ENCODE measurements at places on chromosomes 11 and 22.

GRCh38 chr11:38824573-38824972 lies 2226.5 kb upstream of the RAG2 start:
- no peak for DNase-seq

- peak; percentile 32 for DNase-seq
Observed at GRCh38 chr11:20355221-20356219, 8.0 kb upstream of the HTATIP2 start.

DNA sequence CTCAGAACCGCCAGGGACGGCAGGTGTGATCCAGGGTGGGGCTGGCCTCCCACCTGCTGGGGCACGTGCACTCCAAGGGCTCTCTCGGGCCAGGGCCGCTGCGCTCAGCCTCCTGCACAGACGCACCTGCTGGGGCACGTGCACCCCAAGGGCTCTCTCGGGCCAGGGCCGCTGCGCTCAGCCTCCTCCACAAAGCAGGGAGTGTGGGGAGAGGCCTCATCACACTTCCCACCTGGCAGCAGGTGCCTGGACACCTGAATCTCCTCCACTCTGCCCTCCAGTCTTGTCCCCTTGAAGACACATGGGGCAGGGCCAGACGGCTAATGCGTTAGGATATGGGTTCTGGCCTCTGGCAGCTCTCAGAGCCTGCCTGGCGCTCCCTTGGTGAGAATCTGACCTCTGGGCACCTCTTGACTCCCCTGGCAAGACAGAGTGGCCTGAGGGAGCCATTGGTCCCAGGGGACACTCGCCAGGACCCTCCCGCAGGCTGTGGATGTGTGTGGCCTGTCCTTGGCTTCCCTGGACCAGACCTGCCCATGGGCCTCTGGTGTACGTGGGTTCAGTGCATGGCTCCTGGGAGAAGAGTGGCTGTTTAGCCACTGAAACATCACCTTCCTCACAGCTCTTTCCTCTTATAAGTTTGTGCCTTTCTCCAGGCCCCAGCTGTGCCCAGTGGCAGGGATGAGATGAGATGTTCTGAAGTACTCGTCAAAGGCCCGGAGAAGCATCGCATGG lies 73.5 kb downstream of the BRD1 start:
- DNase-seq = no peak

DNA sequence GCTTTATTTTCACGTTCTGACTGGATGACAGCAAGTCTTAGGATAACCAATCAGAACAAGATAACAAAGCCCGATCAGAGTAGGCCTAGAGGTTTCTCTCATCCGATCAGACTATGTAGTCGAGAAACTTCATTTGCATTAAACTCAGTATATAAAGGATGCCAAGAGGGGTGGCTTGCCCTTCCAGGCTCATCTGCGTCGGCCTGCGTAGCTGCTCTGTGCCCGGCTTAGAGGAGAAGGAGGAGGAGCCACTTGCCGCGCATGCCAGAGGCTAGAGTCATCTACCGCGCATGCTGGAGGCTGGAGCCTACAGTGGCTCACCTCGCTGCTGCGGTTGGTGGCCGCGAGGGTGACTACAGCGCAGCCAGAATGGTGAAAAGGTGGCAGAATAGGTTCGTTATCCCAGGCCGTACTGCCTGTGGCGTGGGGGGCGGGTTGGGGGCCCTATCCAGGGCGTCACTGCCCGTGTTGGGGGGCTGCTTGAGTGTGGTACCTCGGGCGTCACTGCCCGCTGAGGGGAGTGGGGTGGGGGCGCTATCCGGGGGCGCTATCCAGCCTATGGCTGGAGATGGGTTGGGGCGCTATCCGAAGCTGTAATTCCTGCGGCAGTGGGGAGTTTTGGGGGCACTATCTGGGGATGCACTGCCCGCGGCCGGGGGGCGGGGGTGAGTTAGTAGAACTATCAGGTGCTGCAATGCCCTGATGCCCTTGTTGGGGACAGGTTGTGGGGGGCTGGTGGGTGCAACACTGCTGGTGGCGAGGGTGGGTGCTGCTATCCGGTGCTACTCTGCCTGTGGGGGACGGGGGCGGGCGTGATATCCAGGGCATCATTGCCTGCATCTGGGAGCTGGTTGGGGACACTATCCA lies at the start of gene RFPL2:
RFPL2 (minus strand) TSS at position 218 of the 867 bp plus-strand sequence. CDS start 2,622 bp downstream, outside the sequence.
- no peak for DNase-seq

- no peak for DNase-seq
Observed at GRCh38 chr11:66864924-66865697, 8.2 kb downstream of the LRFN4 start.

- DNase-seq = no peak
Observed at GRCh38 chr11:131924001-131924400, 553.6 kb downstream of the NTM start.

- no peak for DNase-seq
Observed at GRCh38 chr11:85946221-85946620, 91.0 kb downstream of the CCDC83 start.

- peak; percentile 74 for DNase-seq
Observed at GRCh38 chr11:32385998-32386397, 49.3 kb downstream of the WT1 start.

- no peak for DNase-seq
Observed at GRCh38 chr22:45576273-45576625, 73.6 kb downstream of the FBLN1 start.

DNA sequence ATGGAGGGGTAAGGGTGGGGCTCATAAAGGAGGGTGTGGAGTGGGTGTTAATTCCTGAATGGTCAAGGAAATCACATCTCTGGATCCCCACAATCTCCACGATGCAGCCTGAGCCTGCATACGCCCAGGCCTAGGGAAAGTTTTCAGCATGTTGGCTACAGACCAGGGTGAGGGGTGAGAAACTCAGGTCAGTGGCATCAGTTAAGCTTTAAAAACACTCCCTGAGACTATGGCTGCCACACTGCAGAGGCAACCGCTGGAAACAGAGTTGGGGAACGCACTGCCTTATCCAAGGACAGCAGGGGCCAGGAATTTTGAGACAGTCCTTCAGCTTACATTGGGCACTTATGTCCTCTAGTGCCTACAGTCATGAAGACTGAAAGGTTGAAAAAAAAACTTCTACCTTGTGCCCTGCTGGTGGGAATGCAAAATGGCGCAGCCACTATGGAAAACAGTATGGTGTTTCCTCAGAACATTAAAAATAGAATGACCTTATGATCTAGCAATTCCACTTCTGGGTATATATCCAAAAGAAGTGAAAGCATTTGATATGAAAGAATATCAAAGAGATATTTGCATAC lies 19.7 kb downstream of the DKK3 start:
- DNase-seq = no peak

Measured in HCEC 1CT (cell line).